SJSA1 (cell line): ENCODE measurements at places on chromosomes 11 and 22. TPM values are rescaled to one million over a fixed set of nuclear protein-coding genes. Genes with fewer than 3 reads are reported as not detected.

- DNase-seq: peak; percentile 75
These were observed 5.6 kb upstream of the SH3BP1 start for GRCh38 chr22:37633625-37634416.

DNA sequence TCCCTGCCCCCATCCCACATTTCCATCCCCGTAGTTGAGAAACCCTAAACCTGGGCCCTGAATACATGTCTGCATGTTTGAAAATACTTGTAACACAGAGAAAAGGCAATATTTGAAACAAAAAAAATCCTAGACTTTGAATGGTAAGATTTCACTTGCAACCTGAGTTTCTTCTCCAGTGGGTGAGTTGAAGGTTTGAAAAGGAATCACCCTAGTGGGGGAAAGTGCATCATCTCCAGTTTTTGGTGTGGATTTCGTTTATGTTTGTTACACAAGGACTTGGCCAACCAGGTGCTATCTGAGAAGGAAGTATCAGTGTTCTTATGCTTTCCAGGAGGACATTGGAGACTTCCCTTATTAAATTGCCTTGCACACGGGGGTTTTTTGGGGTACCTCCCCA is 90.4 kb downstream of the ABTB2 start:
- DNase-seq: no peak

The RPS6KB2 gene
- 166 and 177 TPM in 2 replicates for total RNA-seq

GRCh38 chr22:43624144-43624998 is 187.7 kb downstream of the EFCAB6 start:
- peak; percentile 22 for DNase-seq

DNA sequence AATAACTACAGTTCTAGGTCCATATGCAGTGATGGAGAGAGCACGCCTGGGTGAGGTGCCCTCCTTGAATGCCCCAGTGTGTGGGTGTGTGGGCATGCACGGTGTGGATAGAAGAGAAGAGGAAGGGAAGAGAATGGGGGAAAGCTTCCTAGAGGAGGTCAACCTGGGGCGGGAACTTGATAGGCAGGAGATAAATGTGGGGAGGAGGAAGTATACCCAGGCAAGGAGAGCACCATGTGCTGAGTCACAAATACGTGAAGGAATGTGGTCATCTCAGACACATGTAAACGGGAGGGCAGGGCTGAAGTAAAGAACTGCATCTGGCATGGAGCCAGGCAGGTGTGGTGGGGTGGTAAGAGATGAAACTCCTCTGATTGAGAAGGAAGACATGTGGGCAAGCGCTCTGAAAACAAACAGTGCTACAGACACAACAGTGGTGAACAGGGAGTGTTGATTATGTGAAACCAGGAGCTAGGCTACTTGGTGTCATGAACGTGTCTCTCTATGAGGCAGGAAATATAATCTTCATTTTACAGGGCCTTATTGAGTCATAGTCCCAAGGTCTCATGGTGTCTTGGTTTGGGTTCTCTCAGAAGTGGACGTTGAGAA is 61.5 kb upstream of the EED start:
- no peak for DNase-seq

DNA sequence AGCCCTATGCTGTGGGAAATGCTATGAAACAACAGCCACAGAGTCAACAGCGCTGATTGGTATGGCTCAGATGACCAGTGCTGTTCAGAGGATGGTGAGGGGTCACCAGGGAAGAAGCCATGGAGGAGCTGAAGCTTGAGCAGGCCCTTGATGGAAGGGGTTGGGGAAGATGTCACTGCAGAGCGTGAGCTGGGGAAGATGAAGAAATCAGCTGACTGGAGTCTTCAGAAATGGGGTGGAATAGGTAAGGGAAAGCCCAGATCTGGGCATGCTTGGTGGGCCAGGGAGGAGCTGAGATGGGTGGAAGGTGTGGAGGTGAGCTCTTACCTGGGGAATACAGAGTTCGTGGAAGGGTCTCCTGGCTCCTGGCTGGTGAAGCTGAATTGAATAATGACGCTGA is 105.4 kb upstream of the PLET1 start:
- no peak for DNase-seq

The KIF18A gene
- total RNA-seq: 33.3 and 41.1 TPM in 2 replicates

- no peak for DNase-seq
These were observed 509.0 kb downstream of the DLG2 start for GRCh38 chr11:85118151-85118550.

DNA sequence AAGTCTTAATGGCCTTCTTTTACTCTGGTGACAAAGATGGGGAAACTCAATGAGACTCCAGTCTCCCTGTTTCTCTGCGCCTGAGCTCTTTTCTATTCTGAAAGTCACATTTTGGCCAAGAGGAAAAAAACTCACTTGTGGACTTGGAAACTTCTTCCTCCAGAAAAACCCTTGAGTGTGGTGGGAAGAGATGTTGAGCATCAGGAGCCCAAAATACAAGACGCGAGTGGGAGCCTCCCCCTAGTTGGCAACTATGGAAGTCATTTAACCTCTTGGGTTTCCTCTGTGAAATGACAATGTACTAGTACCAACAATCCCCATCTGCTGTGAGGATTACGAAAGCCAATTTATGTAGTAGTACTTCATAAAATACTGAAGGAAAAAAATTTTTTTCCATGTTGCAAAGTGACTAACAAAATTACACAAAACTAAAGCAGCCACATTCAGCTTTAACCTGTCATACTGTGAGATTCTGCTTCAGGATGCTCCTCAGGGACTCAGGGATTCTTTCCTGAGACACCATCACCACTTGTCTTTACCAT is 524 bp upstream of the SLC25A17 start:
- peak; percentile 55 for DNase-seq

The FAM83F gene
- not detected in 2 replicates for total RNA-seq

The TMPRSS4 gene
- total RNA-seq: not detected in 2 replicates

GRCh38 chr11:116177521-116178210 is 595.1 kb downstream of the BUD13 start:
- no peak for DNase-seq

The TSSK2 gene
- total RNA-seq: not detected in 2 replicates

The NXPE1 gene
- total RNA-seq: not detected in 2 replicates

The PDE2A gene
- not detected in 2 replicates for total RNA-seq

- DNase-seq: no peak
These were observed 21.2 kb downstream of the DAGLA start for GRCh38 chr11:61701242-61701886.
